Activated CD4-positive, alpha-beta T cell treated with anti-CD3 and anti-CD28 coated beads for 24 hours (primary cell): ENCODE measurements at places on chromosomes 16 and 17.

DNA sequence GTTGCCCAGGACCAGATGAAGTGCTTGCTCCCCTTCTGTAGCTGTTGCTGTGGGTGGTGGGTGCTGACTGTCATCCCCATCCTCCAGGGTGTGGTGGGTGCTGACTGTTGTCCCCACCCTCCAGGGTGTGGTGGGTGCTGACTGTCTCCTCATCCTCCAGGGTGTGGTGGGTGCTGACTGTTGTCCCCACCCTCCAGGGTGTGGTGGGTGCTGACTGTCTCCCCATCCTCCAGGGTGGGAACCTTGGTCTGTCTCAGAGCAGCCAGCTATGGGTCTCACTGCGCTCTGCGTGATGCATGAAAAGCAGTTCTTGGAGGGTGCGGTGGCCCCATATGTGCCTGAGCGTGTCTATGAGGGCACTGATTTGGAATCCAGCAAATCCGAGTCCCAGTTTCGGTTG, 163.8 kb downstream of the RPTOR start:
- DNase-seq = no peak

- no peak for DNase-seq
These were observed 124.5 kb upstream of the CIBAR2 start for GRCh38 chr16:85236818-85237150.

DNA sequence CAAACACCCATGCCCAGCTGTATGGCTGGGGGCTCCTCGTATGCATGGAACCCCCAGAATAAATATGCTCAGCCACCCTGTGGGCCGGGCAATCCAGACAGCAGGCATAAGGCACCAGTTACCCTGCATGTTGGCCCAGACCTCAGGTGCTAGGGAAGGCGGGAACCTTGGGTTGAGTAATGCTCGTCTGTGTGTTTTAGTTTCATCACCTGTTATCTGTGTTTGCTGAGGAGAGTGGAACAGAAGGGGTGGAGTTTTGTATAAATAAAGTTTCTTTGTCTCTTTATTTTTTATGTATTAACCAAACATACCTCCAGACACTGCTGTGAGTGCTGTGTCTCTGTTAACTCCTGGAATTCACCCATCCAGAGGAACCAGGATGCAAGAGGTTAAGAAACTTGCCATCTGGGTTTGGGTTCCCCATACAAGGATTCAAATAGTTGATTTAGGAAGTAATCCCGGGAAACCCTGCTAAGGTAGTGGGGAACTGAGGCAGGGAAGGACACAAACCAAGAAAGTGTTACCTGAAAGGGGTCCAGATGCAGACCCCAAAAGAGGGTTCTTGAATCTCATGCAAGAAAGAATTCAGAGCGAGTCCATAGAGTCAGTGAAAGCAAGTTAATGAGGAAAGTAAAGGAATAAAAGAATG, 37.4 kb upstream of the IL21R start:
- DNase-seq = no peak

DNA sequence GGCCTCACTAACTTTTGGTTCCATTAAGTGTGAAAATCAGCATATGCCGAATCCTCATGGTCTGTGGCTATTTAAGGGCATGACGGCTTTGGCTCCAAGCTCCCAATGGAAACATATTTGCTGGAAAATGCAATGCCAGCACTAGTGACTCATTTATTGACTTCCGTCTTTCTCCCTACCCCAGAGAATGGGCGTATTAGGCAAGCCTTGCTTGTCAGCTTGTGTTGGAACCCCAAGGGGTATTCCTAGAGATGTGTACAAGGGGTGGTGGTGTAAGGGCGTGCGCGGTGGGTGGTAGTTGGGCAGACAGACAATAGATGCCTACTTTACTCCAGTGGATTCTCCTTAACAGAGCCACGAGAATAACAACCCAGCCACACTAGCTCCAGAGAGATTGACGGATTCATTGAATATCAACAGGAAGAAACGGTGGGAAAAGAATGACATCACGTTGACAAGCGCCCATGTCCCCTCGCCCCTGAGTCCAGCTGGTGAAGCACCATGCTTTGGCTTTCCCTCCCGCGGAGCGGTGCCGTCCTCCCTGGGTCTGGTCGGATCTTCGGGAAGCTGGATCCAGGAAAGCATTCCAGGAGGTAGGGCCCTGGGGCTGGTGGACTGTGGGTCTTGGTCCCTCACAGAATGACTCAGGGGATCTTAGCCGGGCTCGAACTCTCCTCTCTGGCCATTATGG, 10.3 kb downstream of the CD300LB start:
- DNase-seq = no peak

- no peak for DNase-seq
These were observed 240.8 kb downstream of the KATNIP start for GRCh38 chr16:27790546-27791403.

- DNase-seq = no peak
These were observed 360.6 kb upstream of the XYLT1 start for GRCh38 chr16:17831330-17831729.

DNA sequence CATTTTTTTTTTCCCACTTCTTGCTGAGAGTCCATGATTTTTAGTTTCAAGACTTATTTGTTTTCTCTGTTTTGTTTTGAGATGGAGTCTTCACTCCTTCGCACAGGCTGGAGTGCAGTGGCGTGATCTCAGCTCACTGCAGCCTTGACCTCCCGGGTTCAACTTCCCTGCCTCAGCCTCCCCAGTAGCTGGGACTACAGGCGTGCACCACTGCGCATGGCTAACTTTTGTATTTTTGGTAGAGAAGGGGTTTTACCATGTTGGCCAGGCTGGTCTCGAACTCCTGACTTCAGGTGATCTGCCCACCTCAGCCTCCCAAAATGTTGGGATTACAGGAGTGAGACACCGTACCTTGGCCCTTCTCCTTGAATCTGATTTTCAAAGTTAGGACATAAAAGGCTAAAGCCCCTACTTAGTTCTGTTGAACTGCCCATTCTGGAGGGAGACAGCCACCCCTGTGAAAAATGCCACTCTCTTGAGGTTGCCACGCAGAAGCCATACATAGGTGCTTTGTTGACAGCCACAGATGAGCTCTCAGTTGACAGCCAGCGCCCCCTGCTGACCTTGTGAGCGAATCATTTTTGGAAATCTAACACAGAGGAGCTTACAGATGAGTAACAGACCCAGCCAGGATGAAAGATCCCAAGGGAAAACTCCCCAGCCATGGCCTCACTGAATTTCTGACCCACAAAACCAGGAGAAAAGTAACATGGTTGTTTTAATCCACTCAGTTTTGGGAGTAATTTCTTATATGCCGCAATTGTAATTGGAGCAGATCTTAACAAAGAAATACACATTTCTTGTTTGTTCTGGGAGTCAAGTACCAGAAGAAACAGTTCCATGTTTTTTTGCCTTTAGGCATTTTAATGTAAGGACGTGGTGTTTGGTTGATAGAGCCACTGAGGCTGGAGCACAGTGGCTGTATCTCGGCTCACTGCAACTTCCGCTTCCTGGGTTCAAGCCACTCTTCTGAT, 38.8 kb downstream of the PKD1L3 start:
- DNase-seq = peak; percentile 82

DNA sequence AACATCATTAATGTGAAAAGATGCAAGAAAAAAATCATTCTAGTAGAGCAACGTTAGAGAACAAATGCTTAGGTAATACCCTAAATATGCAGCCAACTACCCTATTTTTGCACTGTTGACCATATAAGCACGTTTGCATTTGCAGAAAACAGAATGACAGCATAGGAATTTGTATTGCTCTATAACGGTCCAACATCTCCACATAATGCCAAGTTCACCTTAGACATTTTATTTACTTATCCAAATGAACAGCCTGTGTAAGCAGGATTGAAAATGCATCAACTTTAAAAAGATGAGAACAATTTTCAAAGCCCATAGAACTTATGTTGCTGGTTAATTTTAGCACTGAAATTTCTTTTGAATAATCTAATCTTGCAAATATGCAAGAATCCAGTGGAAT, 19.1 kb upstream of the RSL1D1 start:
- no peak for DNase-seq

- DNase-seq = no peak
These were observed 11.4 kb downstream of the TBX21 start for GRCh38 chr17:47744168-47745036.

- no peak for DNase-seq
These were observed 69.2 kb downstream of the PRKCB start for GRCh38 chr16:23905027-23905426.

GRCh38 chr17:76077584-76078110, 1.3 kb upstream of the ZACN start:
- no peak for DNase-seq

- no peak for DNase-seq
These were observed 202.4 kb downstream of the SEC14L1 start for GRCh38 chr17:77343031-77343800.

DNA sequence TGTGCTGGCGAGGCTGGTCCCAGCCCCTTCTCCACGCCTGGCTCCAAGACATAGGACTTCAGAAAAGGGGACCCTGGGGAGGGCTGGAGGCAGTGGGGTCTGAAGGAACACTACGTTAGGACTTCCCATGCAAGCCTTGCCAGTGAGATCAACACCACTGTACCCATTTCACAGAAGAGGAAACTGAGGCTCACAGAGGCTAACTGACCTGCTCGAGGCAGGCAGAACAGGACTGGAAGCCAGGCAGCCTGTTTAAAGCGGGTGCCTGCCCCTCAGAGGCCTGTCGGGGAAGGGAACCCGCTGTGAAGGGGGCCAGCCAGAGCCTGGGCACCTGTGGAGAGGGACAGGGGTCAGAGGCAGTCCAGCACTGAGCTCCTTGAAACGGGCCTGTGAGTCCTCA, 32.3 kb downstream of the PEMT start:
- no peak for DNase-seq
